ENCODE measurements at places on chromosomes 2 and 18. TPM values are rescaled to one million over a fixed set of nuclear protein-coding genes. Genes with fewer than 3 reads are reported as not detected.

- DNase-seq = no peak
Observed at GRCh38 chr2:79373358-79374130, 139.3 kb upstream of the CTNNA2 start.

- no peak for DNase-seq
Observed at GRCh38 chr18:59664329-59664728, 32.9 kb downstream of the CCBE1 start.

DNA sequence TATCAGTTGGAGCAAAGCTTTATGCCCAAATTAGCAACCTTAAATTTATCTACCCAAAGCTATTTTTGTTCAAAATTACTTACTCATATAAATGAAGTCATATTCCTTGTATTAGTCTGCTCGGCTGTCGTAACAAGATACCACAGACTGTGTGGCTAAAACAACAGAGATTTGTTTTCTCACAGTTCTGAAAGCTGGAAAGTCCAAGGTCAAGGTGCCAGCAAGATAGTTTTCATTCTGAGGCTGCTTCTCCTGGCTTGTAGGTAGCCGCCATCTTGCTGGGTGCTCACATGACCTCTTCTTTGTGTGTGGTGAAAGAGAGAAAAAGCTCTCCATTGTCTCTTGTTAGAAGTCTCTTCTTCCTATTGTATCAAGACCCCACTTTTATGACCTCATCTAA is 15.7 kb upstream of the DPP10 start:
- no peak for DNase-seq

DNA sequence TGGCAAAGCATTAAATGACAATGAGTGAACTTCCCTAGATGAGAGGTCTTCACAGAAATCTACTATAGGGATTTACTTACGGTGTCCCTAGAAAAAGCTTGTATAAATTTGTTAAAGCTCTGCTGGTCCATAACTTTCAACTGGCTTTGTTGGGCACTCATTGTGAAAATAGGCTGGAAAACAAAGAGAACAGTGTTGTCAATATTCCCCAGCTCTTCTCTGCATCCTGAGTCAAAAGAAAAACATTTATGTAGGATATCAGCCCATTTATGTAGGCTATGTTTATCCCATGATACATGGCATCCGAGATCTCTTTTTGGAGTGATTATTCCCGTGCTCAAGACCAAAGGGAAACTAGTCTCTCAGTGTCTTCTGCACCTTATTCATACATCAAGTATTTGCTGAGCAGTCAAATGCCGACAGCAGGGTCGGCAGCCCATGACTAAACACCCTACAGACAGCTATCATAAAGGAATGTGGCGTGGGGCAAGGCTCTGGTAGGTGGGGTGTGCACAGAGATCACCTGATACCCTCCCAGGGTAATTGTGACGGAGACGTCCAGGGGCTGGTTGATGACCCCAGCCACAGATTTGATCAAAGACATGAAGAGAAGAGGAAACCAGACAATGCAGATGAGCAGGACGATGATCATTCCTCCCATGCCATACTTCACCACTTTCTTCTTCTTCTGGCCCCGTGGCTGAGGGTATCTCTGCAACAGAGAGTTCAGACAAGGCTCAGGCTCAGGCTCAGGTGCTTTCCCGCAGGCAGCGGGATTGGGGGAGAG is 155.9 kb downstream of the NAPG start:
- no peak for DNase-seq

Gene MC2R
- not detected for total RNA-seq

Gene FEV
- total RNA-seq = not detected
